HCEC 1CT (cell line): ENCODE measurements at places on chromosomes 2 and 18.

DNA sequence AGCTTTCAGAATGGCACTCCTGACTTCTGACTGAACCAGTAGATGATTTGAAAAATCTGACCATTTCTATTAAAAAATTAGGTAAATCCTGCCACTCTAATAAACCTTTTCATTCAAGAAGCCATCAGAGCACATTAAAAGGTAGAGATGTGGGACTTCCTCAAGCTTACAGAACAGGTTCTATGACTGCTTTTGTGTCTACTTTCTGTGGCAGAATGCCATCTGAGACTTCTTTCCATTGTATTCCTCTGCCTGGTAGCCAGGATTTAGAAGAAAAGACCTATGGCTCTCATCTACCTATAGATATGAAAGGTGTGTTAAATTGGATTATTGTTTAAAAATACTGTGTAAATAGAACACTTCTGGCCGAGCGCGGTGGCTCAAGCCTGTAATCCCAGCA lies 99.9 kb upstream of the NABP1 start:
- DNase-seq = no peak

GRCh38 chr2:36456227-36457175 lies 100.9 kb downstream of the CRIM1 start:
- peak; percentile 72 for DNase-seq

DNA sequence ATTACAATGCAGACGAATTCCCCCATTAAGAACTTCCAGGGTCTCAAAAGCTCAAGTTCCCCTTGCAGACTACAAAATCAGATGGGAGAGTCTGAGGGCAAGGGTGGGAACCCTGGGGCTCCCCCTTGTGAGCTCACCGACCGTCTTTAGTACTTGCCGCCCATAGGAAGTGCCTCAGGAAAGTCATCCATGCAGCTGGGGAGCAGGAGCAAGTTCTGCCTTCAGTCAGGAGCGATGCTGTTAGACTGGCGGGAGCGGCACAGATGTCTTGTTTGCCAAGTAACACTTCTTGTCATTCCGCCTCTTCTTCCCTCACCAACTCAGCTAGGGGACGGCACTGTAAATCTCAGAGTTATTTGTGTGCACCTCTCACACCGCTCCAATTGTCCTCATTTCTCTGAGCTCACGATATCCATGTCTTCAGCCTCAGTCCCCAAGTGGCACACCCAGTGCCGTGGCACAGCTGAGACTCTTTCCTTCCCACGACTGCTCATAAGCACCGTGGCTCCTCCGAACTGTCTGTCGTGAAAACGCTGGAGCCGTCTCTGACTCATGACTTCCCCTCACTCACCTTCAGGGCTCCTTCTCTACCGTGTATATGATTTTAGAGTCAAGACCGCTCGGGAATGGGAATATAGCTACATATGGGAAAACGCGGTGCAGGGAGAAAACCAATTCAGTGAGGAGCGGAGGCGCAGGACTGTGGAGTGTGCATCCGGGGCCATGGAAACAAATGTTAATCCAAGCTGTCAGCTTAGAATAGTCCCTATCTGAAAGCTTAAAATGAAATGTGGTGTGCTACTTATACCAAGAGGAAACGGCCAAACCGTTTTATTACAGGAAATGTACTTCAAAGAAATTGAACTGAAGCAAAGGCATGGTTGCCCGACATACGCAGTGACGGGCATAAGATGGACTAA lies 34.0 kb downstream of the UXS1 start:
- no peak for DNase-seq

GRCh38 chr2:128362889-128363228 lies 44.2 kb upstream of the HS6ST1 start:
- DNase-seq = peak; percentile 23

DNA sequence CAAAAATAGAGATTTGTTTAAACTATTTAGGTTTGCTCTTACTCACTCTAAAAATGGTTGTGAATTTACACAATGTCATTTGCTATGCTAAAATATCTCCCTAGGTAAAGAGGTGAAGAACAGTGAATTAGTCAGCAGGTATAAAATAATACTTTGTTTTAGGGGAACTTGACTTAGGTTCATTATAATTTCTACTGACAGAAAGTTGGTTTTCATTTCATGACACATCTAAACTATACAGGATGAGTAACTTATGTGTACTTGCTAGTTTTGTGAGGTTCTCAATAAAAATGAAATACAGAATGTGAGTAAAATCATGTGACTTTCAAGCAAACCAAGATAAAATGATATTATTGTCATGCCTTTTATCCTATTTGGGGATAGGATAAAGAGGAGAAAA lies 66.0 kb downstream of the DIS3L2 start:
- DNase-seq = no peak

- no peak for DNase-seq
These were observed 125.5 kb upstream of the REV1 start for GRCh38 chr2:99615247-99615771.

DNA sequence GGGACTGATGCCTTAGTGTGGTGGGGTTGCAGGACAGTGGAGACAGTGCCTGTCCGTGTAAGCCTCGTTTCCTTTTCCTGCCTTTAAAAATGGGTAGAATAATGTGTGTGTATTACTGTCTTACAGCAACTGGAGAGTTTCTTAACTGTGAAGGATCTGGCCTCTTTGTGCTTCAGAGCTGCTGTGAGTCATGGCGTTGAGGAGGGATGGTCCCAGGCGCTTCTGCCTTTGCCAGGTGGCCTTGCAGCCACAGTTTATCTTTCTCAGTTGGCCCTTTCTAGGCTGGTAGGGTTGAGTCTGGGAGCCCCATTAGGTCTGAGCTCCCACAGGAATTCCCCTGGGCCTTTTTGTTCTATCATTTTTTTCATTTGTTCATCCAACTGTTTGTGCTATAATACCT lies 9.2 kb downstream of the PRADC1 start:
- DNase-seq = no peak

DNA sequence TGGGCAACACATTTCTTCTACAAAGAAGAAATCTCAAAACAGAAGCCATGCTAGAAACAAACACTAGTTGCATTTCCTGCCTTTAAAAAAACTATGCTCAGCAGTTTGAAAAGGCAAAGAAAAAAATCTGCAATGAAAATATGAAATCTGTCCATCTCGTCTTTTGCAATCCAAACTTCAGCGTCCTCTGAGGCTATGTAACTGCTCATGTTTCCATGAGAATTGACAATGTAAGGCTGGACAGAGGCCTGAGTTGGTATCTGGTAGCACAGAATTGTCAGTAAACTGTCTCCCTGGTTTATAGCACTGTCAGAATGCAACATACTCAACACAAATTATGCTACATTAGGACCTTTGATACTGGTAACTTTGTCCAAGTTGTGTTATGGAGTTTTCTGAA lies 429.9 kb downstream of the ARHGAP15 start:
- no peak for DNase-seq

GRCh38 chr2:107807988-107808387 lies 18.7 kb upstream of the RGPD4 start:
- no peak for DNase-seq

GRCh38 chr2:70124983-70125480 lies 37.8 kb downstream of the PCBP1 start:
- peak; percentile 74 for DNase-seq

DNA sequence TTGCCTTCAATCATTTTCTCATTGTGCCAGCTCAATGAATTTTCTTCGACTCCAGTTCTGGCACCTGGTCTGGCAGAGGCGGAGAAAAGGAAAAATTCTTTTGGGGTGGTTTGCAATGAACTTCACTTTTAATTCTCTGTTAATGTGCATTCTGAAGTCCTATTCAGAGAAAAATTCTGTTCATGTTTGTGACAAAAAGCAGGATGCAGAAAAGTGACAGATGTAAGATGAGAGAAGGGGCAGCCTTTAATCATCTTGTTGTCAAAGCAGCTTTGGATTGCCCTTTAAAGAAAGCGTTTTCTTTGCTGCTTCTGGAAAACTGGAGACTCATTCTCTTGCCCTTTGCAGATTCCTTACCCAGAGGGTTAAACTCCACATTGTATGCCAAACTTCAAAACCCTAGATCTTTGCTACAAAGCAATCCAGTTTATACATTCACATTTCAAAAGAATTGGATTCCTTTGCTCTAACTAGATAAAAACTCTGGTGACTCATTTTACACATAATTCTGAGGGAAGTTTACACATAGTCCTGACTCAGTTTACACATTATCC lies 94.6 kb upstream of the CAVIN2 start:
- DNase-seq = no peak

DNA sequence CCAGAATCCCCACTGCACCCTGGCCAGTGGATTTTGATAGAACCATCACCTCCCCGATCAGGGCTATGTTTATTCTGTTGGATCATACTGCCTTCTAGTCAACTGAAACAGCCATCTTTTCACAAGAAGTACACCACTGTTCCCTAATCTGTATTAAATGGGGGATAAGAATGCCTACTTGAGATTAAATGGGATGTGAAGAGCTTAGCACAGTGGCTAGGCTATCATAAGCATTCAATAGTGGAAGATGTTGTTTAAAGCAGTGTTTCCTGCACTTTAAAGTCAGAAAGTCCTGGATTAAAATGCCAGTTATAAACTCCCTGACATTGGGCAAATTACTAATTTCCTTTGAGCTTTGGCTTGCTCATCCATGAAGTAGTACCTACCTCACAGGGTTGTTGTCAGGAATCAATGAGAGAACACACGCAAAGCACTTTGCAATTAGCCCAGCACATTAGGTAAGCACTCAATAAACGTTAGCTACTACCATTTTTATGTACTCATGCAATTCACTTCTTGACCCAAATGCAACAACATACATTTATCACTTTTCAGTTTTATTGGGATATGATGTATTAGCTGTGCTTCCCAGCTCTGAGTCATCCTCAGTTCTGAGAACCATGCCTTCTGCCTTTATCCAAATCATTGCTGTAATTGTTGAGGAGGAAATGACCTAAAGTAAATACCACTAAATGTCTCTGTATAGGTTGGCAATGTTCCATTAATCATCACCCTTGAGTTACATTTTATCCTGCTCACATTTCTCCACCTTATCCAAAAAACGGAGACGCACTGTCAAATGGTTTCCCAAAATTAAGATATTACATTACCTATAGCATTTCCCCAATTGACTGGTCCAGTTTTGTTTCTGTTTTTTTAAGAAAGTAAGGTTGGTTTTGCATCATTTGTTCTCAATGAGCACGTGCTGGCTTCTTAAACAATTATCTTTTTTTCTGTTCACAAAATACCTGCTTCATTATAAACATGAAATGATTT lies 2.1 kb downstream of the TMEM247 start:
- peak; percentile 92 for DNase-seq

DNA sequence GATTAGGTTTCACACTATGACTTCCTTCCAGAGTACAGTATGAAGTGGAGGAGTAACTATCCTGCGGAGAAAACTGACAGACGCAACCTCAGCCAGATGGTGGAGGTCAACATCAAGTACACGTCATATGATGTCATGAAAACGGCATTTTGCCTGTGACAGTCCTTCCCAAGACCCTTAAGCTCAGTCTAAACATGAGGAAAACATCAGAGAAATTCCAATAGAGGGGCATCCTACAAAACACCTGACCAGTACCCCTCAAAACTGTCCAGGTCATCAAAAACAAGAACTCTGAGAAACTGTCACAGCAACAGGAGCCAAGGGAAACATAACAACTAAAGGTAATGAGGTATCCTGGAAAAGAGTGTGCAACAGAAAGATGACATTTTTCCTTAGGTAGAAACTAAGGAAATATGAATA lies 1.7 kb downstream of the RNU4ATAC start:
- peak; percentile 71 for DNase-seq

DNA sequence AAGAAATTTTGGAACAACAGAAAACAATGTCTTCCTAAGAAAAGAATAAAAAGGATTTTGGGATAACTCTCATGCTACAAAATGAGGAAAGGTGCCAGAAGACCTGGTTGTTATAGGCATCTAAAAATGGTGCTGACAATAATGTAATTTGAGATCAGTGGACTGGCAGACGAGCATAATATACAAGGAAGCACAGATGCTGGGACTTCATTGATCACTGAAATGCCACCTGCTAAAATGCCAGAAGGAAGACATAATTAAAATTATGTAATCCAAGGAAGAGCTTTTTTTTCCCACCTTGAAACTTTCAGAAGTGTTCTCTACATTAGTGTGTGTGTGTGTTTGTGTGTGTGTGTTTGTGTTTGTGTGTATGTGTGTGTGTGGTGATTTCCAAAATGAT lies 535.9 kb downstream of the XIRP2 start:
- DNase-seq = no peak

GRCh38 chr18:48825101-48825745 lies 125.5 kb downstream of the SMAD7 start:
- no peak for DNase-seq

DNA sequence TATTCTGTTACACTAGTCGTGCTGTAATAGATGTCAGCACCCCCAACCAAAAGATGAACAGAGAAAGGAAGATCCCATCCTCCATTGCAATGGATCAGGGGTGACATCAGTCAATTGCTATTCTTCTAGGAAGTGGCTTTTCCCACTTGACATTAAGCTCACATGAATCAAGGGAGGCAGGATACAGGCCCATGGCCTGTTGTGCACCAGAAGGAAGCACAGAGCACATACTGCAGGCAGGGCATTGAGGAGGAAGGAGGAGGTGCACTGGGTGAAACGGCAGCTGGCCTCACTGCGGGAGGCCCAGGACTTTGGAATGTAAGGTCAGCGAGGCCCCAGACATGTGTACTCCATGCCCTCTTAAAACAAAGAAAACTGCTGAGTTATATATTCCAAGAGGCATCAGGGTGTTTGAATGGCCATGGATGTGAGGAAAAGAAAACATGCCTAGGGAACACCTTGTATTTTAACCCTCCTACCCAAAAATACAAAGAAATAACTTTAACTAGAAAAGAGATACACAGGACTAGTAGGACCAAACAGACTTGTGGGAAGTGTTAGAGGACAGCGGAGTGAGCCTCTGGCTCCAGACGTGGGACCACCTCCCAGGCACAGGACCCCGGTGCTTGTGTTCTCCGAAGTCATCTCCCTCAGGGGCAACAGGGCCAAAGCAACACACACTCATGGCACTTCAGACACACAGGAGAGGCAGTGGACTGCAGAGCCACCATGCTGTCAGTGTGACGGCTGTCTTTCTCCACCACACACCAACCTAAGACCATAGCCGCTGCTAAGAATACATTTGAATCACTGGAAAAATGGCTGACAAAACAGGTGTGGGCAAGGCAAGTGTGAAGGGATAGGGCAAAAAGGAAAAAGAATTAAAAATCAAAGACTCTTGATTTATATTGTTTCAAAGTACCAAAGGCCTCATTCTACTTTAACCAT lies 51.4 kb upstream of the RIOK3 start:
- DNase-seq = peak; percentile 94

- DNase-seq = no peak
These were observed 51.2 kb downstream of the HDAC4 start for GRCh38 chr2:239349453-239350135.

DNA sequence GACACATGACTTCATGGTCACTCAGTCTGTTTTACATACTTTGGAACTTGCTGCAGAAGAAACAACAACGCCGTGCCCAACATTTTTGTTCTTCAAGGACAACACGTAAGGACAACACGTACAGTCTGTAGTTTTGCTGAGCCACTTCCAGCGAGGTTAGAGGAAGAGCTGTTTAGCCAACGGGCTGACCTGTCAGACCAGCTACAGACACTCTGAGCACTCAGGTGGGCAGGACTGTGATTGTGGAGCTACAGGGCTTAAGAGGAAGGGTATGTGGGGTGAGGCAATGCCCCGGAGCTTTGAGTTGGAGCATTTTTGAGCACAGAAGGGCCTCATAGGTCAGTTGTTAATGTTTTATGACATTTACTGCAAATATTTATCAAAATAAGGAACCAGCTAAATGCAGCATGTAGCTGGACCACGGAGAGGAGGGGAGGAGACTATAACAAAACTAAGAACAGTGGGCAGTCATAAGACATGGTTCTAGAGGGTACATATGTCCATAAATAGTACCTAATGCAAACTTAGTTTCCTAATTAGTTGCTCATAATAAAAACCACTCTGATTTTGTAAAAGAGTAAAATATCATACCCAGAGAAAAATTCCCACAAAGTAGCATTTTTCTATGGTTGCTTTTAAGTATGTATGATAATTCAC lies 26.3 kb upstream of the NPC1 start:
- DNase-seq = no peak
